Activated CD8-positive, alpha-beta memory T cell treated with anti-CD3 and anti-CD28 coated beads, Interleukin-2, amount 50 U/mL, for 48 hours (primary cell): ENCODE measurements at places on chromosomes 16 and 17.

GRCh38 chr17:75914643-75915267 lies 10.1 kb upstream of the MRPL38 start:
- no peak for DNase-seq

- DNase-seq: no peak
These were observed 11.1 kb downstream of the SPPL2C start for GRCh38 chr17:45855691-45856336.

DNA sequence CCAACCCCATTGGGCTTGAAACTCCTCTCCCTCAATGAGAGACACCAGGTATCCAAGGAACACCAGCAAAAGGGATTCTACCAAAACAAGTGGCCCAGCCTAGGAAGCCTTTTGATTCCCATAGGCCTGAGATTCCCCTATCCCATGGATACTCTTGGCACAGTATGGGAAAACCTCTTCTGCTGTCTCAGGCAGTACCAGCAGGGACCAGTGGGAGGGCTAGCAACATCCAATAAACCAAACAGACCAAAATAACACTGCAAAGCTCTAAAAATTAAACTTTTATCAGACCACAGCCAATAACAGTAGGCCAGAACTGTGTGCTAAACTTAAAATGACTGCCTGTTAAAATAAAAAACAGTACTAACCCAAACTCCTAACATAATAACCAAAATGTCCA lies 153.9 kb upstream of the CES5A start:
- DNase-seq: no peak

GRCh38 chr16:15041271-15042004 lies 14.4 kb downstream of the NTAN1 start:
- no peak for DNase-seq

DNA sequence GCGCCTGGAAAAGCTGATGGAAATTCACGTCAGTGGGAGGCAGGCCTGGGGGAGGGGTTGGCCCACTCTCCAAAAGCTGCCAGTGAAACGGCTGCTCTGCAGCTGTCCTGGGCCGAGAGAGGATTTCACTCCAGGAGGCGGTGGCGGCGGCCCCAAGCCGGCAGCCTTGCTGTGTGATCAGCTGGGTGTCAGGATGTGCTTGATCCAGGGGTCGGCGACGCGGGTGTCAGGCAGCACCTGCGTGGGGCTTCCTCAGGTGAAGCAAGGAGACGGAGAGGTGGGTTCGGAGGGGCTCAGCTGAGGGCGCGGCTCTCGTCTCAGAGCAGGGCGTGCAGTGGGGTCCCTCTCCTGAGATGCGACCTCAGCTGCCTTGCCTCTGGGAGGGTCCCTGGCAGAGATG lies 7.0 kb downstream of the CBFA2T3 start:
- no peak for DNase-seq

DNA sequence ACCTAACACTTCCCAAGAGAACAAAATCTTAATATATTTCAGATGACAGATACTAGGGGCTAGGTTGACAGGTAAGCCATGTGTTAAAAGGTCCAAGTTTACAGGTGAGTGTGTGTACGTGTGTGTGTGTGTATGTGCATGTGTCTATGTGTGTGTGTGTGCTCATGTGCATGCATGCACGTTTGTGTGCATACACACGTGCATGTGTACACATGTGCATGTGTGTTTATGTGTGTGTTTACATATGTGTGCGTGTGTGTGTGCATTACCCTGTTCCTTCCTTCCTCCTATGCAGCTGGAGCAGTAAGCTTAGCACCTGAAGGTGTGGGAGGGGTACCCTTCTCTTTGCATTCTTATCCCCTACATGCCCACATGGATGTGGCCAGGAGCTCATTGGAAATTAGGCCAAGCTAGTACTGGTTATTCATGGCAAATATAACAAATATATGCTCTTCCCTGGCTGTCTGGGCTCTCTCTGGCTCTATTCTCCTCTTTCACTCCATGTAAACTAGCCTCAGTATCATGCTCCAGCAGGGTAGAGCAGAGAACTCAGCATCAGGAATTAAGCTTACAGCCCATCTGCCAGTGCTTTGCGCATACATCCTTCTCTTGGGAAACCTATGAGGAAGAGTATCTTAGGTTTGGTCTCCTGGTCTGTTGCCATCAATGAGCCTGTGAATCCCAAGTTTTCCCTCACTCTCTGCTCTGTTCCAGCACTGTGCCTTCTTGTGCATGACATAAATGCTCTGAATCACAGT lies 258.0 kb upstream of the MYOCD start:
- no peak for DNase-seq

DNA sequence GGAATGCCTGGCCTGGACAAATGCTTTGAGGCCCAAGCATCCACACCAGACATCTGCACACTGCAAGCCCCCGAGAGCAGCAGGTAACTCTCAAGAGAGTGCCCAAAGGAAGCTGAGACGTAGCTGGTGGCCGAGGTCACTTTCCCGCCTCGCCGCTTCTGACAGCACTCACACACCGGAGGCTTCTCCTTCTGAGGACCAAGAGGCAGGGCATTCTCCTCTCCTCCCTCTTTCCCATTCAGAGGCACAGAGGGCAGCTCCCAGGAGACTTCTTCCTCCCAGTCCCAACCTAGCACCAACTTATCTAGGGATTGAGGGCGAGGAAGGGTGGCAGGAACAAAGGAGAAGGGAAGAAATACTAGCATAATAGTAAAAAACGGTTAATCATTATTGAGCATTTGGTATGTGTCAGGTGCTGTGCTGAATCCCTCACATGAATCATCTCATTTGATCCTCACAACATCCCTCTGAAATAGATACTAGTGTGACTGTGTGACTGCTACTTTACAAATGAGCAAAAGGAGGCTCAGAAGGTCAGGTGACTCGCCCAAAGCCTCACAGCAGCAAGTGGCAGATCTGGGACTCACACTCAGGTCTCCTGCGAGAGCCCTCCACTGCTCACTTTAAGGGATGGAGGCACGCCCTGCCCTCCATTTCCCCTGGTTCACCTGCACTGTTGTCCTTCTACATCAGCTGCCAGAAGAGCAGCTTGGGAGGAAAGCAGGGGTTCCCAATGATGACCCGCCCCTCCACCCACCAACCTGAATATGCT lies 41.8 kb downstream of the MYO18A start:
- DNase-seq: peak; percentile 82

GRCh38 chr17:4891411-4892410 lies 7.6 kb upstream of the C17orf107 start:
- no peak for DNase-seq

DNA sequence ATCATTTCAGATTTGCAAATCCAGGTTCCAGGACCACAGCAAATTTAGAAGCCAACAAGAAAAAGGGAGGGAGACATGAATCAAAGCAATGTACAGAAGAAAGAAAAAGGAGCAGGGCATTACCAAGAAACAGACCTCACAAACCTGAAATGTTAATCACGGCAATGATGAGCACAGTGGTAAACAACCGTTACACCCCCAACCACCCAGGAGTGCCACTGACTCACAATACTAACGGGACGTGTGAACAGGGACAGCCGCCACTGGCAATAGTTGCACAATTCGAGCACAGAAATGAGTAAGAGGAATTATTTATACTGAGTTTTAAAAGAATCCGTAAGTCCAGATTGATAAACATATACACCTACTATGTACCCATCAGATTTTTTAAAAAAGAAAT lies 13.8 kb downstream of the USP22 start:
- DNase-seq: no peak

- DNase-seq: no peak
These were observed 15.0 kb upstream of the USP36 start for GRCh38 chr17:78855561-78856165.

- DNase-seq: no peak
These were observed 142.0 kb downstream of the CPPED1 start for GRCh38 chr16:12661656-12662172.

- no peak for DNase-seq
These were observed 14.6 kb downstream of the RSL1D1 start for GRCh38 chr16:11836650-11837244.

DNA sequence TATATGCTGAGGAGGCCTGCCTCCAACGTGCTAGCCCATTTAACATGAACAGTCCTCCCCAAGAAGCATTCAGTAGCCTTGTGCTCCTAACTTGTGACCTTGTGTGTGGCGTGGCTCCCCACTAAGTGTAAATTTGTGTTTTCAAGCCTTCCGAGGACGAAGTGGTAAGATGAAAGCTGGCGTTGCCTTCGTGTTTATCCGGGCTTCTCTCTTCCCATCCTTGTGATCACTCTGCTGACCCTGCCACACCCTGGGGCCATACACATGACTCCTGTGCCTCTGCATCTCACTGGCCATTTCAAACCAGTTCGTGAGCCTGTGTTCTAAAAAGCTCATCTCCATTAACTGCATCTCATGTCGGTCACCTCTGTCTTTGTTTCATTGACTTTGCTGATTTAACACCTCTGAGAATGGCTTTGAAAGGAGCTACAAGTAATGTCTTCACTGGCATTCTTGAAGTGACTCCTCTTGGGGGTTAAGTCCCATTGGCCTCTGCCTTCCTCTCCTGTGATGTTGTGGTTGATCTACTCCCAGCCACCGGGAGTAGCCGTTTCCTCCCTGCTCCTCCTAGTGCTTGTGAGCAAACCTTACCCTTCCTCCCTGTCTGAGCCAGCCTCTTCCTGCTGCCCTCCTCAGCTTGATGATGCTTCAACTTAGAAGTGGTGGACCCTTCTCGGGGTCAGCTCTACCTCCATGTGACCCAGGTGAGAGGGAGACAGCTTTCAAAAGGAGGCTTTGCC lies 27.4 kb upstream of the NAGLU start:
- no peak for DNase-seq

- DNase-seq: no peak
These were observed 72.2 kb upstream of the METTL9 start for GRCh38 chr16:21526923-21527807.

GRCh38 chr17:2965621-2966595 lies 97.5 kb downstream of the OR1D5 start:
- DNase-seq: peak; percentile 37

DNA sequence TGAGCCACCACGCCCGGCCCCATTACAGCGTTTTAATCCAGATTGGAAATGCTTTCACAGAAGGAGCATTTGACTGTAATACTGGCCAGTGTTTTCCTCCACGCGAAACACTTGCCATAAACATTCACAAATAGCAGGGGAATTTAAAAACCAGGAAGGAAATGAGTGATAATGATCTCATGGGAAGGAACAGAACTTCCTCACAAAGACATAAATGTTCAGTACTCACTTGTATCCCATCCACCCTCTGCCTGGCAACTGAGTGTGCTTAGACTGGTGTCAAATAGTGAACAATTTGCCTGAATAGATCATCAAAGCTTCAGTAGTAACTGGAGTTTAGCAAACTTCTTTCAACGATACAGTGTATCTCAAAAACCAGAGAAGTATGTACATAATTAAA lies 54.1 kb downstream of the PSMD12 start:
- no peak for DNase-seq

DNA sequence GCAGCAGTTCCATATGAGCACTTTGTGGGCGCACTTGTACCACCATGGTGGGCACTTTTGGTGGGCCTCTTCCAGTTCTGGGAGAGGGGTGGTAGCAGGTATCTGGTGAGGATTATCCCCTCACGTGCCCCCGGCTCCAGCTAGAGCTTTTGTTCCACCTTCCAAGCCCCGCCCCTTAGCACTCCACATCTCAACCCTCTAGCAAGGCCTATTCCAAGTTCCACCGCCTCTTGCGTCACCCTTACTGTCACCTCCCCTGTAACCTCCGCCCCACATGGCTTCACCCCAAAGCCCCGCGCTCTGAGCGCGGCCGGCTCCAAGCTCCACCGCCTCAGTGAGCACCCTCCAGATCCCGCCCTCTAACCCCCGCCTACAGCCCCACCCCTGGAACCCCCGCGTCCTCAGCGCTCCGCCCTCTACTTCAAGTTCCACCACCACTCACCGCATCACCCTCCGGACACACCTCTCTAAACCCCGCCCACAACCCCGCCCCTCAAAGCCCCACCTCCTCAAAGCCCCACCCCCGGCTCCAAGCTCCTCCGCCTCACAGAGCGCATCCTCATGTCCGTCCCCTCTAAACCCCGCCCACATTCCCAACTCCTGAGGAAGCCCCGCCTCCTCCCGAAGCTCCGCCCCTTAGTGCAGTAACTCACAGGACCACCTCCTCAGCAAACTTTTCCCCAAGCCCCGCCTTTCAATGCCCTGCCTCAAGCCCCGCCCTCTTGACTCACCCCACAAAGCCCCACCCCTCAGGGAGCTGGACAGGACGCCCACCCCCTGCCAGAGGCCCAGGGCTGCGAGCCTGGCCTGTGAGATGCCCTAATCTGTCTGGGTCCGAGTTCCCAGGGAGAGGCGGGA lies 11.1 kb downstream of the SCN4A start:
- peak; percentile 74 for DNase-seq

DNA sequence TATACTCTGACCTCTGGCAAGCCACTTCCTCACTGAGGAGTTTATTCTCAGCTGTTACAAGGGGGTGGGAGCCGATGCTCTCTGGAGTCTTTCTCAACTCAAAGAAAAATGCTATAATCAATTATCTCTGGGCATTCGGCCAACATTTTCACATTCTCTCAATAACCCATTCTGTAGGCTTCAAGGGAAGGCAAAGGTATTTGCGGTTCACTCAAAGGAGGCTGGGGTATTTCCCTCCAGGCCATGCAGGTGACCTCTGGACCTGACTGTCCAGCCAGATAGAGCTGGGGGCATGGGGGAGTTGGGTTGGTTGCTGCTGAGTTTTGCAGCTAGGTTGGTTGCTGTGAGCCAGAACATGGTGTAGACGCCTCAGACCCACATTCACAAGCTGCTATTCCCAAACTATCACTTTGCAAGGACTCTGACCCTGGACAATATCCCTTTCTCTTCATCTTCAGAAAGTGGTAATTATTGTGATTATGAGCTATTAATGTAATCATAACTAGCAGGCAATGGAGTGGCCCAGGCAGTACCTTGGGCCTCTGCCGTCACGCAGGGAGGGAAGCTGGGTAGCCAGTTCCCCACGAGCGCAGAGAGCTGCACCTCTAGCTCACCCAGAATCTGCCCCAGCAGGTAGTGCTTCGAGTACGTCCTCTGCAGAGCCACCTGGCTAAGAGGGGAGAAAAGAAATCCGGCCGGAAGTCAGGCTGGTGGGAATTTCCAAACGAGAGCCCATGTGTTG lies 42.1 kb downstream of the AIPL1 start:
- DNase-seq: peak; percentile 28

GRCh38 chr16:56607109-56607618 lies 1.2 kb upstream of the MT2A start:
- no peak for DNase-seq

- DNase-seq: no peak
These were observed 173.0 kb downstream of the CBLN1 start for GRCh38 chr16:49108611-49109010.

DNA sequence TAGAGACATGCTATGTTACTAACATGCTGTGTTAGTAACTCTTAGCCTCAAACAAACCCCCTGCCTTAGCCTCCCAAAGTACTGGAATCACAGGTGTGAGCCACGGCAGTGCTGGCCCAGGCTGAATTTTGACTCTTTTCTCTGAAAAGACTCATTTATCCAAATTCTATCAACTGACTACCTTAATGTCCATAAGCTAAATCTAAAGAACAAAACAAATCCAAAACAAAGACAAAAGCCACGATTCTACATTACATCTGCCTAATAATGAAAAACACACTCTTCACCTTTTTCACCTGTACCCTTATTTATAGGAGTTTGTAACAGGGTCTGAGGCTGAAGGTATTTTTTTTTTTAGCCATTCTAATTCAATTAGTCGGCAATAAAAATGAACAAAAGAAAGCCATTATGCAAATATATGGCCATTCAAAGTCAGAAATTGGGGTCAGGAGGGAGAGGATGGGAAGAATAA lies 432.5 kb downstream of the RBFOX1 start:
- no peak for DNase-seq
